Stimulated activated CD8-positive, alpha-beta memory T cell treated with anti-CD3 and anti-CD28 coated beads, Interleukin-2, amount 100 ng/mL, for 1 hour (primary cell): ENCODE measurements at places on chromosomes 2 and 18.

DNA sequence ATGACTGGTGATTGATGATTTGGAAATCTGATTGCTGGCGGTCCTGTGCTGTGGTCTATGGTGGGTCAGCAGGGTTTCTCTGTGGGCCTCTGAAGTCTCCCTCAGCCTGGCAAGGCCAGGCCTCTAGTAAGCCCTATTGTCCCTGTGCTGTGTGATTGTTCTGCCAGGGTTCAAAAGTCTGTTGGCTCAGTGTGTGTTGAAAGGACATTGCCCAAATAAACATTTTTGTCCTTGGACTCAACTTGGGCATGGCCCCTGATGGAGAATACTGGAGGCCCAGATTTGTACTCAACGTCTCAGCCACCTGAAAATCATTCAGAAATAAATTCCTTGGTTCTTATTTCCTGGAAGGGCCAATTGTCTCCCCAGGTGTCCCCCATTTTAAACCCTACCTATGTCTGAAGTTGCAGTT is 74.4 kb downstream of the MAP4K4 start:
- no peak for DNase-seq

DNA sequence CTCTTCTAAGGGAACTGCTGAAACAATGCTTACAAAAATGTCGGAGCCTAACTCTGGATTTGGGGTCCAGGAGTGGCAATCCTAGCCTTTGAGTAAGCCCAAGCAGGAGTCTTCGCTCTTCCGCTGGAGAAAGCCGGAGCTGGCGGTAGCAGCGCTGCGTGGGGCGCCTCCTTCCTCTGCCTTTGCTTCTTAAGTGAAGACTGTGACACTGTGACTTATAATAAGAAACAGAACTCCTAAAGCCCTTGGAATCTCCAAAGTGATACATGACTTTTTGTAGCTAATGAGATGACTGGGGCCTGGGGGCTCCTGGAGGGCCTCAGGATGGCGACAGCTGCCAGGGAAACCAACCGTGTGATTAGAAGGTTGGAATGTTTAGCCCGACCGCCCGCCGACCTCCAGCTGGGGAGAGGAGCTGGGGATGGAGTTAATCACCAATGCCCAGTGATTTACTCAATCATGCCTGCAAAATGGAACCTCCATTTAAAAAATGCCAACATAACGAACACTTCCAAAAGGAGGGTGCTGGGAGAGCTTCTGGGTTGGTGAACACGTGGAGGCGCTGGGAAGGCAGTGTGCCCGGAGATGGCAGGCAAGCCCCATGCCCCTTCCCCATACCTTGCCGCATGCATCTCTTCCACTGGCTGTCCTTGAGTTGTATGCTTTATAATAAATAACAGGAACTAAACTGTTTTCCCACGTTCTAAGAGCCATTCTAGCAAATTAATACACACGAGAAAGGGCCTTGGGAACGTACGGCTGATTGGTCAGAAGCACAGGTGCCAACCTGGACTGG is 29.0 kb upstream of the MAL start:
- DNase-seq: no peak

GRCh38 chr2:187017438-187017837 is 168.5 kb upstream of the ZSWIM2 start:
- no peak for DNase-seq

- no peak for DNase-seq
These were observed 127.0 kb downstream of the TTC32 start for GRCh38 chr2:19774805-19775176.

DNA sequence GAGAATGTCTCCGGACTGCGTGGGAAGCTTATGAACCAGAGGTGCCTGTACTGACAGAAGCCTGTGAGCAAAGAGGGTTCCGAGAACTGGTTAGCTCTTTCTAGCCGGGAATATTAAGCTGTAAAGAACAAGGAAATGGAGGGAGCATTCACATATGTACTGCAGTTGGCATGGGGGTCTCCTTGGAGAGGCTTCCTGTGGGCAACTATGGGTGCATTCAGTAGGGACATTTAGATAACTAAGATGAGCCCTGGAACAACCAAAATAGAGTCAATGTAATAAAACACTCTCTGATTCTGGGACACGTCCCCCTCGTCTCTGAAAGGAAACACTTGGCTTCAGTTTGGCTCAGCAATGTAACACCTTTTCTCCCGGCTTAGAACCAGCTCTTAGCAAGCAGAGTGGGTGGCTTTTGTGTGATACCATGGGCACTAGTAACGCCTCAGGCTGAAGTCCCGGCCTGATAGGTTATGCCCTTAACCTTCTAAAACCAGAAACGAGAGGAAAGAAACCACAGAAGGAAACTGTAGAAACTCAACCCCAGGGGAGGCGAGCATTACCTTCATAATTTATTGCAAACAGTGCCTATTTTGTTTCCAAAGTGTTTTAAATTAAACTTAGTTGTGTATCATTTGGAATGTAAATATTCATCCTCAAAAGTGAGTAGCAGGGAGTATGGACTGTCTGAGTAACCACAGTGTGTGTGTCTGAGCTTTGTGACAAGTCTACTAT is 48.8 kb upstream of the LPIN2 start:
- DNase-seq: no peak

- no peak for DNase-seq
These were observed 106.8 kb downstream of the DNAH7 start for GRCh38 chr2:195961873-195962272.

GRCh38 chr2:240311821-240312220 is 123.6 kb upstream of the GPC1 start:
- no peak for DNase-seq

DNA sequence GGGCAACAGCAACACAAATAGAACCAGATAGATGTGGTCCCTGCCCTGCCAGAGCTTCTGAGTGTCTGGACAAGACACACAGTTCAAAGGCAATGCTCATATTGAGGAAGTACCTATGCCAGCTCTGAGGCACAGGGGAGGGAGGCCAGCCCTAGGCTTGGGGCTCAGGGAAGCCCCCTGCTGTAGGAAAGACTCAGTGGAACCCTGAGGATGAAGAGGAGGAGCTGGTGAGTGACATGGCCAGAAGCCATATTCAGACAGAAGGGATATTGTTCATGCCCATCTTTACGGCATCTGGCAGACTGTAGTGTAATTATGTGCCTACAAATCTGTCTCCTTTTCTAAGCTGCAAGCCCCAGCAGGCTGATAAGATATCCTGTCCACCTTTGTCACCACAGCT is 8.8 kb downstream of the SIGLEC15 start:
- no peak for DNase-seq

- no peak for DNase-seq
These were observed 284.7 kb downstream of the TRIB2 start for GRCh38 chr2:13001408-13001807.

- DNase-seq: no peak
These were observed 103.5 kb upstream of the YWHAQ start for GRCh38 chr2:9734308-9734707.

- DNase-seq: no peak
These were observed 308.5 kb downstream of the NOL4 start for GRCh38 chr18:33916200-33916599.

DNA sequence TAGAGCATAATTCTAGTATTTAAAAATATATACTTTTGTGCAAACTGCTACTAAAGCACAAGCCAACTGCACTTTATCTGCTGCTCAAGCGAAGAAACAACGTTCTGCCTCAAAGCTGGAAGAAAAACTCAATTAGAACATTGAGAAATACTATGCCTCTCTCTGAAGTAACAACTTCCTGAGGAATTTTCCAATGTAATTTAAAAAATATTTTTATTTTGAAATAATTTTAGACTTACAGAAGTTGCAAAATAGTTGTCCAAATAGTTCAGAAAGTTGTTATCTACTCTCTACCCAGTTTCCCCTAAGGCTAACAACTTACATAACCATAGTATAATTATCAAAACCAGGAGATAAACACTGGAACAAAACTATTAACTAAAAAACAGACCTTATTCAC is 12.3 kb upstream of the POLI start:
- no peak for DNase-seq

DNA sequence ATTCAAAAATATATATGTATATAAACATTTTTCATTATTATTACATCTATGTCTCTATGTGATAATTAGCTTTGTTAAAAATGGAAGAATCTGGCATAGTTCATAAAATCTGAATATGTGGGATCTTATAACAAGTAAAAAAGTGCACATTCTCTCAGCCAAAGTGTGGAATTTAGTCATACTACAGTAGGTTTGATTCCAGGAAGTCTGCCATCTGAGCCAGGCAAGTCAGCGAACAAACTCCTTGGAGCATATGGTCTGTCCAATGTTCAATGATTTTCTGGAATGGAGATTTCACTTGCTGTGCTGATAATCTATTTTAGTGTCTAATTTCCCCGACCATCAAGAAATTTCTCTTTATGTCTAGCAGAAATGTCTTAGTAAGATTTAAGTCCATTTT is 1033.2 kb upstream of the NXPH2 start:
- no peak for DNase-seq

DNA sequence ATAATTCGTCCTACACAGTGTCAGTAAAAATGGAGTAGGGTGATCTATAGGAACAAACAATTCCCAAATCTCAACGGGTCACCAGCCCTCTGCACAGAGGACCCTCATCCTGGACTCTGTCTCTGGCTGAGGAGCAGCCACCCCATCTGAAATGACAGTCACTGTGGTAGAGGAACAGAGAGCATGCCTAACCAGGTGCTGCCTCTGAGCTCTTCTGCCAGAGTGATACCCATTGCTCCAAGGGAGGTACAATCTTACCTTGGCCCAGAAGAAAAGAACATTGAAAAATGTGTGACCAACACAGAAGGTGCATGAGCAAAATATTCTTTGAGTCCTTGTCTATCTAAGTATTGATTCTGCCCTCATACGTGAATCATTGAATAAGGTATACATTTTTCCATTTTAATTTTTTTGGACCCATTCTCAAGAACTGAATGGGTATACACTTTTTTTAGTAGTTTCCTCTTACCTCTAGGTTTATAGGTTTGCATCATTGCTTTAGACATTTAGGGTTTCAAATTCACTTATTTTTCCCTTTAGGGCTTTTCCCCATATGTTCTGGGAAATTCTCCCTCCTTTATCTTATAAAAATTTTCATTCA is 8.7 kb downstream of the SP140 start:
- no peak for DNase-seq

- DNase-seq: no peak
These were observed 59.5 kb downstream of the LRRTM1 start for GRCh38 chr2:80244905-80245584.

GRCh38 chr2:58851598-58851997 is 610.5 kb upstream of the FANCL start:
- DNase-seq: no peak

GRCh38 chr2:19460761-19461160 is 102.3 kb upstream of the OSR1 start:
- no peak for DNase-seq

GRCh38 chr2:182741620-182742019 is 25.6 kb downstream of the DNAJC10 start:
- no peak for DNase-seq

GRCh38 chr2:231642631-231643494 is 50.2 kb downstream of the TEX44 start:
- DNase-seq: no peak

DNA sequence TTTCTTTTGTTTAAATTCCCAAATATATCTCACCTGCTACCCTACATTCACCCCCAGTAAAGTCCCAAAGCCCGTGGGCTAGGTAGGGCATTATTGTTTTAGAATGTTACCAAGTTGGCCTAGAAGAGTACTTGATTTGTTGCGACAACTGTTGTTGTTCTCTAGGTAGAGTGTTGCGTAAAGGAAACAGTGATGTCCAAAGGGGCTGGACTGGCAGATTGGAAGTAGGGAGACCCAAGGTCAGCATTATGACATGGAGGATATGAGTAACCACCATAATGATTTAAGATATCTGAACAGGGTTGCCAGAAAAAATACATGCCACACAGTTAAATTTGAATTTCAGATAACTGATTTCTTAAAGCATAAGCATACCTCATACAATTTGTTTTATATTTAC is 39.2 kb downstream of the SCN1A start:
- no peak for DNase-seq

DNA sequence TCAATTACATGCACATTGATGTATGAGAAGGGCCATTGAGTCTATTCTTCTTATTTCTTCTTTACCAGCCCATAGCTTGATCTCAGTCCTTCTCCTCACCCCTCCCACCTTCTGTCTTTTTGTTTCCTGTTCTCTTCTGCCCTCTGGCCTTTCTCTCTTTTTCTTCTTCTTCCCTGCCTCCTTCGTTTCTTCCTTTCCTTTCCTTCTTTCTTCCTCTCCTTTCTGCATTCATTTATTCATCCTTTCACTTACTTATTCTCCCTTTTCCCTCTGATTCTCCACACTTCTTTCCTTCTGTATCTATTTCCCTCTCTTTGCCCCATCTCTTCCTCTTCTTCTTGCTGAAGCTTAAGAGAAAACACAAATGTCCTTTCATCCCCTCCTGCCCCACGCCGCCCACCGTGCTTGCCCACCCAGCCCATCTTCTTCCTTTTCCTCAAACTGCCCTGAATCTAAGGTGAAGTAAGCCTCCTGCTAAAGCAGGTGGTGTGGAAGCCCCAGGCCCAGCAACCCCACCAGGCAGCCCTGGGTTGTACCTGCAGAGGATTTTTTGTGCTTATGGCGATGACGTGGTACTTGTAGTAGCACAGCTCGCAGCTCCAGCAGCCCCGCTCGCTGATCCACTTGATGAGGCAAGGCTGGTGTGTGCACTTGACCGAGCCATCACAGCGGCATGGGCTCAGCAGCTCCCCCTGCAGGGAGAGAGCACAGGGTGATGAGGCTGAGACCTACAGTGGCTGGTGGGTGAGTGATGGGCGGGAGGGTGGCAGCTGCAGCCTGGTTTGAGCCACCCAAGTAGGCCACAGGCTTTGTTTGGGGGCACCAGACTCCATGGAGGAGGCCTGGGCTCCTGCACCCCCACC is 89.0 kb downstream of the MARCHF4 start:
- no peak for DNase-seq

GRCh38 chr18:8994603-8995002 is 107.9 kb upstream of the NDUFV2 start:
- DNase-seq: no peak
